ENCODE measurements at places on chromosomes 11 and 22.

GRCh38 chr11:8091721-8092120 lies 10.7 kb downstream of the TUB start:
- DNase-seq, result no peak

DNA sequence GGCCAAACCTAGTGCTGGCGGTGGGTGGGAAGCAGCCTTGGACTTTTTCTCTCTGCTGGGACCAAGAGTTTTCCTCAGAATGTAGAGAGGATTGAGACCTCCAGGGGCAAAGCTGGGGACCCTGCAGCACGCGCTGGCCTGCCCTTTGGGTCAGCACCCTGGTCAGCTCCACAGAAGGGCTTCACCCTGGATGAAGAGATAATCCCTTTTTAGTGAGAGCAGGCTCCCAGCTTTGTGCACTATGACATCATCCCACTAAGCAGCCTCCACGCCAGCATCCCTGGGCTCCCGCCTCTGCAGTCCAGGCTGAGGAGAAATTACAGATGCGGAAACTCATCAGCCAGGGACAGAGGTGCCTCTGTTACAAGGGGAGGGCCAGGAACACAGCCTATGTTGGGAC lies 23.5 kb downstream of the DRICH1 start:
- DNase-seq, result peak; percentile 25

DNA sequence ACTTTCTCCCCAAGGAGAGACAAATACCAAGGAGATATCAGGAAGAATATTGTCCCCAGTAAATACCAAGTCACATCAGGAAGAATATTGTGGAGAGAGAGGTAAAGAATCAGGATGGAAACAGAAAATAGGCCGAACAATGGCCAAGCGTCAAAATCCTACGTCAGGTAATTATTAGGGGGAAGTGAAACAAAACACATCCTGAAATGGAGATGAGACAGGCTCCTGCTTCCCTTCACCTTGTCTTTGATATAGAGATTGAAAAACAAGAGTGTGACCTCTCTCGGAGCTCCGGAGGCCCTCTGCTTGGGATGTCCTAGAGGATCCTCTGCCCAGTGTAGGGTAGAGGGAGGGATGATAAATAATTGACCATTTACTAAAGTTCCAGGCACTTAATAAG lies 27.4 kb upstream of the IZUMO1R start:
- DNase-seq, result no peak

GRCh38 chr11:46326813-46327416 lies 20.3 kb upstream of the DGKZ start:
- no peak for DNase-seq

DNA sequence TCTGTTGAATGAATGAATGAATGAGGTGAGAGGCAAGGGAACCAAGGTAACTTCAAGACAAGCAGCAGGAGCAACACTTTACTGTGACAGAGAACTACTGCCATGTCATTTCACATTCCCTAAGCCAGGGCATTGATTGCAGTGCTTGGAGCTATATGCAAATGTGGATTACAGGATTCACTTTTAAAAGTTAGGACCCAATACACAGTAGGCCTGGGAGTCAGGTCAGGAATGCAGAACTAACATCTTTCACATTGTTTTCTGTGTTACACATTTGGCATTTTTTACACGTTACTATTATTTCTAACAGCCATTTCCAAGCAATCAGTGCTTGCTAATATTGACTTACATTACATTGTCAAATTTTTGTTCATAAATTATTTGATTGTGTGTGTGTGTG lies 26.2 kb upstream of the ME3 start:
- peak; percentile 77 for DNase-seq

GRCh38 chr11:72308226-72309073 lies 64.5 kb upstream of the PHOX2A start:
- peak; percentile 95 for DNase-seq

DNA sequence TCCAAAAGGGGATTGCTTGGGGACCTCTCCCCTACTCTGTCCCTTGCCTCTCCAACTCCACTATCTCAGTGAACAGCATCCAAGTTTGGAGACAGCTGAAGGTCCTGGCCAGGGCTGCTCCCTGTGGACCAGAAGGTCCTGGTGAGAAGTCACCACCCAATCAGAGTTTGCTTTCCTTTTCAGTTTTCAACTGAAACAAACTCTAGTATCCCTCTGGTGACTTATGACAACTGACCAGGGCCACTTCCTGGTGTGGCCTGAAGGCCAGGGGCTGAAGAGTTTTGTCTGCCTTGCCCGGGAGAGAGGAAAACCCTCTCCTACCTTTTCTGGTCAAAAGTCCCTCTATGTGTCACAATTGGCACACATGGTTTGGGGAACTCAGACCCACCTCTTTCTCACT lies 5.1 kb downstream of the JAML start:
- no peak for DNase-seq

DNA sequence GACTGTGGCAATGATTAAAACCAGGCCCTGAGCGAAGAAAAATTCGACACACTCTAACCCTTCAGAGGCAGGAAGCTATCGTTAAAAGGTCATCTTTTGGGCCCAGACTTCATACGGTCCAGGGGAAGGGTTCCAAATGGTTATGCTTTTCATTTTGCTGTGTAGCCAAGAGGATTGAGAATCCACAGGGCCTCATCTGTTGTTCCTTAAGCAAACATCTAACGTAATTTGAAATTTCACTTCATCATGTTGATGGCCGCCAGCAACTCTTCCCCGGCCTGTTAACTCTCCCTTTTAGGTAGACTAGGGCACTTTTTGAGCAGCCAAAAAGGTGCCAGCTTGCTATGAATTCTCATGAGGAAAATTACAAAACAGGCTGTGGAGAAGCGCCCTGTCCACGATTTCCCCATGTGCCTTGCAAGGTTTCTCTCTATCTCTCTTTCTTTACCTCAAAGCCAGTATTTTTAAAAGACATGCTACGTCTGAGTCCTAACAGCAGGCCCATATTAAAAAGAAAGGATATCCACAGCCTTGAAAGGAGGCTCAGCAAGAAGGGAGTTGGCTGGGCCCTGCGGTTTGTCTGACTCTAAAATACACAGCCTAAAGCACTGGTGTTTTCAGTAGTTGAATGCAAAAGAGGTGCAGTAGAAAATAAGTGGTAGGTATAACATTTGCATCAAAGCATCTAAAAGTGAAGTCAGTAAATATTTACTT lies 356.3 kb upstream of the NARS2 start:
- no peak for DNase-seq

DNA sequence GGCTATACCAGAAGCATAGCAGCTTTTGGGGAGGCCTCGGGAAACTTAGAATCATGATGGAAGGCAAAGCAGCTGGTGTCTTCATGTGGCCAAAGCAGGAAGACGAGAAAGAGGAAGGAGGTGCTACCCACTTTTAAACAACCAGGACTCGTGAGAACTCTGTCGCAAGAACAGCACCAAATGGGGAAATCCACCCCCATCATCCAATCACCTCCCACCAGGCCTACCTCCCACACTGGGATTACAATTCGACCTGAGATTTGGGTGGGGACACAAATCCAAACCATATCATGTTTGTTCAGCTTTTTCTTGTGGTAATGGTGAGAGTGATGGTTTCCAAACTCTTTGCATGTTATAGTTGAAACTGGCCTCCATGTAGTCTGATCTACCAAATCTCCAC lies 32.5 kb upstream of the OR10D3 start:
- DNase-seq, result no peak

DNA sequence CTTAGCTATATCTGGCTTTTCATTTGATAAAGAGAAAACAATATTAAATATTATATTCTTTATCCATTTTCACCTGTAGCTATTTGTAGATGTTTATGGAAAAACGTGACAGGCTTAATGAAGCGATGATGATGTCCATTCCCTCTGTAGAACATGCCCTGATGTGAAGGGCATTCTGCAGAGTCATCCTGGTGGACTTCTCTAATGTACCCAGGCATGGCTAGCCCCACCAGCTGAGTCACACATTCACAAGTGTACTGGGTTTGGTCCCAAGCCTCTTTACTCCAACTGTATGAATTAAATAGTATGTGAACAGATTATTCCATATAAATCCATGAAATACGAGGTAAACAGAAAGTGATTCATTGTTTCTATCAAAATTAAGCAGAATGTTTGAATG lies 139.3 kb downstream of the CADM1 start:
- DNase-seq, result no peak

DNA sequence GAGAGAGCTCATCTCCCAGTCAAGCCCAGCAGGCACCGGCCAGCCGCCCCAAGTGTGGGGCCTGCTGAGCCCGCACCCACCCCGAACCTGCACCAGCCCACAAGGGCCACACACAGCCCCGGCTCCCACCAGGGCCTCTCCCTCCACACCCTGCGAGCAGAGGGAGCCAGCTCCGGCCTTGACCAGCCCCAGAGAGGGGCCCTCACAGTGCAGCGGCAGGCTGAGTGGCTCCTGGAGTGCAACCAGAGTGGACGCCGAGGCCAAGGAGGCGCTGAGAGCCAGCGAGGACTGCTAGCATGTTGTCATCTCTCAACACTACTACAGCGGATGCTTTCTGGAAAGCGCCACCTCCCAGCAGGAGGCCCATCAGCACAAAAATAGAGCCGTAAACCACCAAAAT lies 10.9 kb downstream of the DEFB108B start:
- DNase-seq, result no peak

DNA sequence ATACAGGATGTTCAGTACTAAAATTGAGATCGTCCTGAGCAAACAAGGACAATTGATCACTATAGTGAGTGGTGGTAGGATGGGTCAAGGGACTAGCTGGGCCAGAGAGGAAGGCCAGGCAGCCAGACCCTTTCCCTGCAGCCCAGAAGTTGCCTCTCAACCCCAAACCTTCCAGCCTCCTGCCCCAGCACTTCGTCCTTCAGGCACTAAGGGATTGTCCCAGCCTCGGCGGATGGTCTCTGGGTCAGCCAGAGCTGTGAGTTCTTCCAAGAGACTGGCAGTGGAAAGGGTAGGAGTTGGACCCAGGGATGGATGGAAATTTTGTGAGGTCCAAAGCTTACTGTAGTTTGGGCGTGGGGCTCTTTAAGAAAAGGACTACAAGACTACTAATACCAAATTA lies 3.6 kb upstream of the LMO1 start:
- no peak for DNase-seq

GRCh38 chr11:128492903-128493569 lies 94.3 kb downstream of the ETS1 start:
- no peak for DNase-seq

DNA sequence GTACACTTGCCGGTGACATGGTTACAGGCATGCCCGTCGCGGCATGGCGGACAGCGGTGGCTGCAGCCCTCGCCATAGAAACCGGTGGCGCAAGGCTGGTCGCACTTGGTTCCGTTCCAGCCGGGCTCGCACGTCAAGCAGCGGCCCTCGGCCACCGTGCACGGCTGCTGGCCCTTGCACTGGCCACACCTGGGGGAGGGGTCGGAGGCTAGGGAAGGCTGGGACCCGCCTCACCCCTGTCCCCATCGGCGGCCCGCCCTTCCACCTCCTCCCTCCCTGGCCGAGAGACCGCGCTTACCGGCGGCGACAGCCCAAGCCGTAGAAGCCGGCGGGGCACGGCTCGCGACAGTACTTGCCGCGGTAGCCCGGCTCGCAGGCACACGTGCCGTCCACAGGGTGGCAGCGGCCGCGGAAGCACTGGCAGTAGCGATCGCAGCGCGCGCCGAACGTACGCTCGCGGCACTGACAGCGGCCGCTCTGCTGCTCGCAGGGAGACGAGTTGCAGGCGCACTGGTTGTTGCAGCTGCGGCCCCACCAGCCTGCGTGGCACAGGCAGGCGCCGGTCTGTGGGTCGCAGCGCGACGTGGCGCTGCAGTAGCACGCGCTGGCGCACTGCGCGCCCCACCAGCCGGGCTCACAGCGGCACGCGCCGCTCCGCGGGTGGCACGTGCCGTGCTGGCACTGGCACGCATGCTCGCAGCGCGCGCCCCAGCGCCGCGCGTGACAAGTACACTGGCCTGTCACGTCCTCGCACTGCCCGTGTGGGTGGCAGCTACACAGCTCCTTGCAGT lies 6.7 kb downstream of the SCARF2 start:
- peak; percentile 55 for DNase-seq

DNA sequence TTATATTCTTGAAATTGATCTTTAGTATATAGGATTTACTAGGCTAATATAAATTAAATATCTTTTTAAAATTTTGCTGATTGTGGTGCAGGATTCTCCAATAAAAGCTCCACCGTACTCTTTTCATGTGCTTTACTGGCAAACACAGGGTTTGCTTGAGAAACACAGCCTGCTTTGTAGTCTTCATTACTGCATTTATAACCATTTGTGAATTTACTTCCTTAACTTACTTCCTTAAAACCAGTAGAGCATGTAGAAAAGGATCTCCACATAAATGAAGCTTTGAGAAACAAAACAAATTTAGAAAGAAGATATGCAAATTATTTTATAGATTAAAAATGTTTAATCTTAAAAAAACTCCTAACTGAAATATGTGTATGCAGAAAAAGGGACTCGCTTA lies 28.8 kb downstream of the SWAP70 start:
- DNase-seq, result no peak

DNA sequence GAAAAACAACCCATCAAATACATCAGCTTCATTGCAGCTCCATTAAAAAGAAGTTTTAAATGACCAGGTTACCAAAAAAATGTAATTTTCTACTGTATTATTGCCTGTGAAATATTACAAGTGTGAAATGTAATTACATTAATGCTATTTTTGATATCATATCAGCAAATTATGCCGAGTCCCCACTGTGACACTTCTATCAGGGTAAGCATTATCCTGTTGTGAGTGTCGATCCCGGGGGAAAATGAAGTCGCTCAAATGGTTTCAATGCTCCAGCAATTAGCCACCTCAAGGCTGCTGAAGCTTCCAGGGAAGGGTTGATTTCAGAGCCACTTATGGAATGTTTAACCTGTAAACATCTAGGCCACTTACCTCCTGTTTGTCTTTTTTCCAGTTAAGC lies 70.4 kb downstream of the RCN1 start:
- no peak for DNase-seq

DNA sequence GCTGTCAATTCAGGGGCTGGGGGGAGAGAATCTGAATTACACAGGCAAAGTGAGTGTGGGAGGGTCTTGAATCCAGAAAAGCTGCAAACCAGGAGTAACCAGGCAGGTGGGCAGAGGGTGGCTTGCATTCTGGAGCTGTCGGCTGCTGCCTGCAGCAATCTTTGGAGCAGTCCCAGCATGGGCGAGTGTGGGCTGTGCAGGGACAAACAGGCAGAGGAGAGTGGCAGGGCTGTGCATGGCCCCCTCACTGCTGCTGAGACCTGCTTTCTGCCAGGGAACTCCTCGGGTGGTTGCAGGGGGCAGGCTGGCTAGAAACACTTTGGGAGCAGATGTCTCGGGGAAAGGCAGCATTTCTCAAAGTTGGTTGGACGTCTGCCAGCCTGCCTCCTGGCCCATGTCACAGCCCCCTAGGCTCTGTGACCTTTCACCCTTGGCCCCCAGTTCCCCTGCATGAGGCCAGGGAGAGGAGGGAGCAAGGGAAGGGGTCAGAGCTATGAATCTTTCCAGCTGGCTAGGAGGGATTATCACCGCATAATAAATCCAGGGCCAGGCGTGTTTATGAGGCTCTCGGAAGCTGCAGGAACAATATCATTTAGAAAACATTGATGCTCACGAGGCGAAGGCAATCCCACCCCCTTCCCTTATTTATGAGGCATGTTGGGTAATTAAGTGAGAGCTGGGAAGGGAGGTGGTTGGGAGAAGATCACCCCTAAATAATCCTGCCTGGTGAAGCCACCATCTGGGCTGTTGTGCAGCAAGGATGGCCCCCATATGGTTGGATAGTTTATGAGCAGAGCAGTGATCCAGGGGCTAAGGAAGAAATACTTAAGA lies 212.3 kb upstream of the NCAM1 start:
- DNase-seq, result peak; percentile 4

All from fibroblast of skin of abdomen (primary cell).